ENCODE measurements at places on chromosomes 4 and X.

- DNase-seq = no peak
Measured at GRCh38 chr4:56099378-56099786, 150.6 kb downstream of the CEP135 start.

GRCh38 chrX:118221270-118221669 is 104.7 kb upstream of the KLHL13 start:
- no peak for DNase-seq

- DNase-seq = no peak
Measured at GRCh38 chrX:51779306-51779705, 36.1 kb downstream of the GSPT2 start.

DNA sequence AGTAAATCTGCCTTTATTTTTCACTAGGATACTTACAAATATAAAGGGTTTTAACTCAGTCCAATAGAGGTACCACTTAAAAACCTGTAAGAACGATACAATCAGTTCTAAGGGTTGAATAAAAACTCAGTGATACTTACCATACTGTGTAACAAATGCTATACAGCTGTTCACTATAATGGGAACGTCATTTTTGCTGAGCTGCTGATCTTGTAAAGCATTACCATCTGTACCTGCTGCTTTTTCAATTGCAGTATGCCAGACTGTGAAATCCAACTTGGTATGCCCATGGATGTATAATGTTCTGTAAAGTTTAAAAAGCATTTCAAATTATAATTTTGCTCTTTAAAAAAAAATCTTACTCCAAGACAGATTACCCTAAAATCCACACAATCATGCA is 111.2 kb downstream of the ARAP2 start:
- DNase-seq = no peak

- DNase-seq = no peak
Measured at GRCh38 chrX:13651150-13651549, 1.8 kb upstream of the TCEANC start.

GRCh38 chr4:125961626-125962025 is 646.9 kb downstream of the FAT4 start:
- DNase-seq = no peak
